ENCODE measurements at places on chromosomes 1 and 21. TPM values are rescaled to one million over a fixed set of nuclear protein-coding genes. Genes with fewer than 3 reads are reported as not detected.

DNA sequence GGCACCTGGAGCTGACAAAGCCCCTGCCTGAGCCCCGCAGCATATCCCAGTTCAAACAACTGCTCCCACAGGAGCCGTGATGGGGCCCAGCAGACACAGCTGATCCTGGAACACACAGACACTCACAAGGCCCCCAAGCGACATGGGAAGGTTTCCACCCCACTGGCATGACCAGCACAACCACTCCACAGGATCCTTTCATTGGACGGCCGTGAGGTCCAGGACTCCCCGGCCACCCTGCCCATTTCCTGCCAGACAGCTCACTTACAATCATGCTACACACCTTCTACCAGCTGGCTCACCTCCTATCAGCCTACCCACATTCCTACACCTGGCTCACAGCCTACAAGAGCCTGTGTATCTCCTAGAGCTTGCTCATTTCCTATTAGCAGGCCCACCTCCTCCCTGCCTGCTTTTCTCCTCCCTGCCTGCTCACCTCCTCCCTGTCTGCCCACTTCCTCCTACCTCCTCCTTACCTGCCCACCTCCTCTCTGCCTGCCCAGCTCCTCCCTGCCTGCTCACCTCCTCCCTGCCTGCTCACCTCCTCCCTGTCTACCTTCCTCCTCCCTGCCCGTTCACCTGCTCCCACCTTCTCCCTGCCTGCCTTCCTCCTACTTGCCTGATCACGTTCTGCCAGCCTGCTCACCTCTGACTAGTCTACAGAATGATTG, 73.9 kb downstream of the MATN1 start:
- no peak for DNase-seq

GRCh38 chr1:219529116-219529515, 83.8 kb downstream of the ZC3H11B start:
- DNase-seq: no peak

- DNase-seq: no peak
Observed at GRCh38 chr1:48676376-48676775, 100.3 kb downstream of the BEND5 start.

RIMKLA gene
- 9.7 TPM for total RNA-seq

GRCh38 chr1:9286556-9286955, 6.1 kb upstream of the SPSB1 start:
- DNase-seq: no peak

DNA sequence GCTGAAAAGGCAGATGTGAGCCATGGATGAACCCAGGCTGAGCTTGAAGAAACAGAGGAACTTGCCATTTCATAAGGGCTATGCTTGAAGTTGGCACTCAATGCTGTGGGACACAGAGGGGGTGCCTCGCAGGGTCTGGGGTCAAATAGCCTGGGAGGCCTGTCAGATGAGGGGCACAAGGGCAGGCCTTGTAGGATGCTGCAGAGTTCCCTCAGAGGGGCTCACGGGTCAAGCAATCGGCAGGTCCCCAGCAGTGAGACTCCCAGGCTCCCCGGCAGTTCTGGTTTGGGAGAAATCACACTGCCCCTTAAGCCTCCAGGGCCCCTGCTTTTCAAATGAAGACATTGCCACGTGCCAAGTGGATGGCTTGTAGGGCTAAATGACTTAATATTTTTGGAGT, 116.7 kb upstream of the GRIK3 start:
- DNase-seq: no peak

- DNase-seq: no peak
Observed at GRCh38 chr1:175797576-175797975, 54.2 kb upstream of the TNR start.

CRP gene
- not detected for total RNA-seq

GRCh38 chr1:29711582-29712283, 475.4 kb downstream of the PTPRU start:
- DNase-seq: no peak

VANGL2 gene
- total RNA-seq: 2.6 TPM

FCER1A gene
- total RNA-seq: 2.0 TPM

GRCh38 chr1:94579876-94580294, 38.3 kb upstream of the F3 start:
- DNase-seq: no peak

DNA sequence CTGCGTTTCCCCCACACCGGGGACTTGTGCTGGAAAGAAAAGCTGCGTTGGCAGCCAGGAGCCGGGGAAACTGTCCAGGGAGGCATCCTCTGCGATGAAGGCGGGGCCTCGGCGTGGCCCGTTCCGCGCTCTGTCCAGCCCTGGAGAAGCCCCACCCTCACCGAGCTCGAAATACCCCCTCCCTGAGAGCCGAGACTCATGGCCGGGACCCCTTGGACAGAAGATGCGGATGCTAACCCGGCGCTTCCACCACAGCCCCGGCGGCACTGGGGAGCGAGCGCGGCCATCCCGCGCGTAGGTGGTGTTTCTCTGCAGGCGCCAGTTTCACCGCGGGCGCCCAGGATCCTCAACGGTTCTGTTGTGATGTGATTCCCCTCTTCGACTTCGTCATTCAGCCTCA, 31.6 kb downstream of the PDE9A start:
- DNase-seq: no peak

GRCh38 chr1:180800945-180801344, 111.8 kb upstream of the KIAA1614 start:
- no peak for DNase-seq

DNA sequence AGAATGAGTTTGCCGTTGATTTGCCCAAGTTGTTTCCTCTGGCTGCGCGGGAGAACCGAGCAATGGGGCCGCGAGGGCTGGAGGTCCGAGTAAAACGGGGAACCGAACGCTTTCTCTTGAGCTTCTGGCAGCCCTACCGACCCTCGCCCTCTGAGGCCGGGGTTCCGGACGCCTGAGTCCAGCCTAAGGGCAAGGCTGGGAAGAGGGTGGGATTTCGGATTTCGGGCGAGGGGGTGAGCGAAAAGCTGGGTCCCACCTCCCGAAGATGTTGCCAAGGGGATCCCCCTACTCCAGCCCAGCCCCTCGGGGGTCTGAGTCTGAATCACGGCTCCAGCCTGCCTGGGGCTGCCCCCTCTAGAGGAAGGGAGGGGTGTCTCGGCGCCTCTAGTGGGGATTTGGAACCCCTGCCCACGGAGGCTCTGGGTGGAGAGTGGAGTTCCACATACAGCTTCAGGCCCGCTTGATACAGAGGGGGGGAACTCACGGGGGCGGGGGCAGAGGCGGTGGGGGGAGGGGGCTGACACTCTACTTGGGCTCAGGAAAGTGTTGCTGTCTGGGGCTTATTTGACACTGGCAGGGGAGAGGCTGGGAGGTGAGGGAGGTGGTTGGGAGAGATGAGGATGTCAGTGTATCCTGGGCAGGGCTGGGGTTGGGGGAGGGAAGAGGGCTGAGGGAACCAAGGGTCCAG, 617 bp downstream of the KIRREL1 start:
- peak; percentile 45 for DNase-seq

GRCh38 chr1:20540281-20540680, 12.1 kb upstream of the FAM43B start:
- DNase-seq: no peak

GRCh38 chr1:66490816-66491215, 43.1 kb upstream of the SGIP1 start:
- DNase-seq: no peak

KCNN3 gene
- total RNA-seq: 4.0 TPM

KCNK1 gene
- total RNA-seq: 29.7 TPM

KCNA2 gene
- total RNA-seq: 0.64 TPM

GRCh38 chr1:40421431-40422384, 28.6 kb upstream of the ZFP69B start:
- no peak for DNase-seq

GRCh38 chr1:237677979-237678378, 212.7 kb downstream of the ZP4 start:
- no peak for DNase-seq

GRCh38 chr1:192633533-192634253, 2.3 kb upstream of the RGS13 start:
- DNase-seq: no peak

DNA sequence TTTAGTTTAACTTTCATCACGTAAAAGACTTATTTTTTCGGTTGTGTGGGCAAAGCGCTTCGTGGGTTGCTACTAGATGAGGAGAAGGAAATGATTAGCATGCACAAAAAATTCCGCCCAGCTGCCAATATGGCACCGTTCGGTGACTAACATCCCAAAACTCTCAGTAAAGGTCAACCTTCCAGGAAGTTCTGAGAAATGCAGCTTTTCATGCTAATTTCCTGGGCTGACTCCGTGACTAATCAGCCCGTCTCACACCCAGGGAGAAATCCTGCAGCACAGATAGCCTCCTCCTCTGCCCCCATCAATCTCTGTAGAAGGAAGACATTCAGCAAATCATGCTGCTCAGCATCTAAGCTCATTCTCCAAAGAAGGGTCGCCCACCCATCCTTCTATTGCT, 34.1 kb downstream of the TMCO4 start:
- no peak for DNase-seq

- DNase-seq: no peak
Observed at GRCh38 chr1:165168467-165168866, 188.0 kb downstream of the LMX1A start.

GRCh38 chr1:28466226-28466778, 39.5 kb upstream of the RCC1 start:
- no peak for DNase-seq

TMEM222 gene
- total RNA-seq: 19.9 TPM

EFCAB14 gene
- total RNA-seq: 55.3 TPM

CCSAP gene
- total RNA-seq: 2.1 TPM

DNA sequence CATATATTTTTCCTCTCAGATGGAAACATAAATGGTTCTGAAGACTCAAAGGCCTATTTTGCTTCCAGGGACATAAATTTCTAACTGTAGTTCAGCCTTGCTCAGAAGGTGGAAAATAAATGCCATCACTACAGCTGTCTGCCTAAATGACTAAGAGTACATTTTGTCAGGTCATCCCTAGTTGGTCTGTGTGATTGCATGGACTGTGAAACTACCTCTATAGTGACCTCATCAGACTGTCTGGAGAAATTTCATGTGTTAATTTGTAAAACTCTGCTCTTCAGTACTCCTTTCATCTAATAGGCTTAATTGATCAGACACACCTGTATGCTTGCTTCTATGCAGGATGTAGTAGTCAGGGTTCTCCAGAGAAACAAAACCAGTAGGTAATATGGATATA, 886.9 kb downstream of the AMY1C start:
- DNase-seq: no peak

DNA sequence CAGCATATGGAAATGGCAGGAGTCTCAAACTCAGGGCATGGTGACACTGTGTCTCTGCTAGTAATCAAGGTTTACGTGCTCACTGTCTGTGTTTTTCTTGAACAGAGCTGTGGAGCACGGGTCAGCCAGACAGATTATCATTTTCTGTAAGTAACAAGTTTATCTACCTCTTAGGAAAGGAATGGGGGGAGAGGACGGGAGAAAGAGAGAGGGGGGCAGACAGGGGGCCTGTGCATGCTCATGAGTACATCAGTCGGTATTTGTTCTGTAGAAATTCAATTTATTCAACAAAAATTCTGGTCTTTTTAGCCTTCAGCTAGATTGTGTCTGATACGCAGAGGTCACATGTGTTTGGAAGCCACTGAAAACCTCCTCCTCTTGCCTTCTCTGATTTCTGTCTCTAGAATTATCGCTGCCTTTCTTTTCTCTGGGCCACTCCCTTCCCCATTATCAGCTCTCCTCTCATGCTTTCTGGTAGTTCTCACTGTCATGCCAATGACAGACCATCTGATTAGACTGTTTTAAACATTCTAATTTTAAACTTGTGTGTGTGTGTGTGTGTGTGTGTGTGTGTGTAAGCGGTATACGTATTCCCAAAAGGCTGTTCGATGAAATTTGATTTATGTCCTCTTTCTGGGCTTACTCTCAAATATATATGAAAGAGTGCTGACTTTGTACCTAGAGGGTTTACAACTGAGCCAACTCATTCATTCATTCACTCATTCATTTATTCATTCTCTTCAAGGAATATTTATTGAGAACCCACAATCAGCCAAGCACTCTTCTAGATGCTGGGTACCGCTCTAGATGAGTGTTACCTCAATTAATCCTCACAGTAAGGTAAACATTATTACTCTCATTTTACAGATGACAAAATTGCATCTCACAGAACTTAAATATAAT, 636.9 kb downstream of the KIF26B start:
- no peak for DNase-seq

DNA sequence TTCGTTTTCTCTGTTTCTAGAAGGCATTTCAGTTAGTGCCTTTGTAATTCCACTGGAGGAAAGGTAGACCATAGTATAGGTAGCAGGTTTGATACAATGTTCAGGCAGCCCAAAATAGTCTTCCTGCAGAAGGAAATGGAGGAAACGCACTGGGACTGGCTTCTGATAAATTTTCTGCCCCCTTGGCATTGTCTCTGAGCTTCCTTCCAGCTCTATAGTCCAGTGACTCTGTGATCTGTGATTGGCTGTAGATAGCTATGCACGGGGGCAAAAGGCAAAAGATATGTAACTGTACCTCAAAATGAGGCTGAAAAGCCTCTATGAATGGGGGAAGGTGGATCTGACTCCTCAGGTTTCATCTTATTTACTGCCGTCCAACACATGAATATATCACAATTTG, 5.8 kb upstream of the MAGOH start:
- DNase-seq: no peak

NTMT2 gene
- 5.9 TPM for total RNA-seq

DNA sequence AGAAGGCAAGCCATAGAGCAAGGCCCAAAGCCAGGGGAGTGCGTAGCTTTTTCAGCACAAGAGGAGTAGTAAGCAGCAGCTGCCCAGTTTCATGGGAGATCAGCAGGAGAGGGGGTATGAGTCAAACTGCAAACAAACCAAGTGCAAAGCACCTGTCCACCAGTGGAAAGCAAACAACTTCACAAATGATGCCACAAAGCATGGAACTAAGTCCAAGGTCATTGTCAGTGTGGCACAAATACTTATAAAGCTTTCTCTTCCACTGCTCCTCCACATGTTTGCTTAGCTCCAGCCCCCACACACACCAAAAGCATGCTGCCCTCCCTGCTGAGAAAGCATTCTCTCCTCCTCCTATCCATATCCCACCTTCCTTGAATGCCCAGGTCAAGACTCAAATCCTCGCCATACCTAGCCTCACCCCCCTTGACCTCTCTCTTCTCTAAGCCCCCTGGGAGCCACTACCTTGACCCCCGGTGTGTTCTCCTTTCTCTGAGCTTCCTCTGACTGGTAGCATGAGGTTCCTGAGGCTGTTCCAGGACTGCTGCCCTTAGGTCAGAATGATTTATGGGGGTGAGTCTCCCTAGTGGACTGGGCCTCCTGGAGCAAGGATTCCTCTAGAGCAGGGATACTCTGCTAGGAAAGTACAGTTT, 70.4 kb downstream of the DMAP1 start:
- no peak for DNase-seq

- no peak for DNase-seq
Observed at GRCh38 chr1:230905733-230906132, 37.4 kb upstream of the C1orf198 start.

- DNase-seq: no peak
Observed at GRCh38 chr21:44050276-44050675, 38.2 kb downstream of the TRAPPC10 start.

- no peak for DNase-seq
Observed at GRCh38 chr21:44403106-44404020, 49.9 kb downstream of the TRPM2 start.
